ENCODE measurements at places on chromosomes 6 and 20. TPM values are rescaled to one million over a fixed set of nuclear protein-coding genes. Genes with fewer than 3 reads are reported as not detected.

The ARFGEF3 gene
- 8.2 TPM for total RNA-seq

The FAM162B gene
- 0.35 TPM for total RNA-seq

The OSER1 gene
- 36.1 TPM for total RNA-seq

The SUMO4 gene
- 1.3 TPM for total RNA-seq

The FNDC11 gene
- total RNA-seq: 1.9 TPM

The SEMG1 gene
- total RNA-seq: not detected

The CENPB gene
- 118 TPM for total RNA-seq

The CALHM5 gene
- total RNA-seq: 7.8 TPM

The OR2B6 gene
- total RNA-seq: not detected

The NT5E gene
- total RNA-seq: 223 TPM

The LGSN gene
- total RNA-seq: not detected

The NOTCH4 gene
- total RNA-seq: 20.1 TPM

The PTCRA gene
- not detected for total RNA-seq

The ZBP1 gene
- not detected for total RNA-seq

The GRIK2 gene
- not detected for total RNA-seq

The PLAGL1 gene
- 8.8 TPM for total RNA-seq

The ANKRD6 gene
- 4.7 TPM for total RNA-seq
